ENCODE measurements at places on chromosomes 4 and X.

DNA sequence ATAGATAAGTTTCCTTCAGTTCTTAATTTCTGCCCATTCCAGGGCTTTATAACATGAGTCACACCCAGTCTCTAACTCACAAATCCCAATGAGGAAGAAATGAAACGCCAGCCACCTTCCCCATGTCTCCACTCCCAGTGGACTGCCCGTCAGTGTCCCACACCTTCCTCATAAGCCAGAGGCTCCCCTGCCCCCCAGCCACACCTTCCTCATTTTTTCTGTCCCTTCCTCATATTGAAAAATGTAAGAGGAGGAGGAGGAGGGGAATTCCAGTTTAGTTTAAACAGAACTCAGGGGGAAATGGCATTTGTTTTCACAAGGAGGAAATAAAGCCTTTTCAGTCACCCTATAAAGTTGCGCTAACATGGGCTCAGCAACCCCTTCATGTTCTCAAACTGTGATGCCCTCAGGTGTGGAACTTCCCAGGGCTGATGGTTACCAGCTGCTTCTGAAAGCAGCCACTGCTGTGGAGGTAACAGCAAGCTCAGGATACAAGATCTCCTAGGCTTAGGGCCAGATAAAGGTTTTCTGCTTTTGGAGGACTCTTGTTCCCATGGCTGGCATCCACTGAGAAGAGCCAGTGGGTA is 97.8 kb downstream of the PARM1 start:
- DNase-seq: no peak

- DNase-seq: no peak
These were observed 30.7 kb downstream of the ARHGEF9 start for GRCh38 chrX:63754136-63754859.

DNA sequence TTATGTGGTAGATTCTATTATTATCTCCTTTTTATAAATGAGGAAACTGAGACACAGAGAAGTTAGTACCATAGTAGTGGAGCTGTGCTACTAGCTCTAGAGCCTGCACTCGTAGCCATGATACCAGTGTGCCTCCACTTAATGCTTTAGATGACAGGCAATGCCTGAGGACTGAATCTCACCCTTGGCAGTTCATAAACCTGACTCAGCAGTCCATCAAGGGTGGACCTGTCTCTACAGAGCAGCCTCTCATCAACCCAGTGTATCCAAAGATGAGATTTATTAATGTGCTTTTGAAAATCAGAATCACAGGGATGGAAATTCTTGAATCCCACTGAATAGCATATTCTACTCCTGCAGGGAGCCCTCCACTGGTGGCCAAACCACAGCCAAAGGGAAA is 483.2 kb upstream of the DIPK2B start:
- DNase-seq: no peak

DNA sequence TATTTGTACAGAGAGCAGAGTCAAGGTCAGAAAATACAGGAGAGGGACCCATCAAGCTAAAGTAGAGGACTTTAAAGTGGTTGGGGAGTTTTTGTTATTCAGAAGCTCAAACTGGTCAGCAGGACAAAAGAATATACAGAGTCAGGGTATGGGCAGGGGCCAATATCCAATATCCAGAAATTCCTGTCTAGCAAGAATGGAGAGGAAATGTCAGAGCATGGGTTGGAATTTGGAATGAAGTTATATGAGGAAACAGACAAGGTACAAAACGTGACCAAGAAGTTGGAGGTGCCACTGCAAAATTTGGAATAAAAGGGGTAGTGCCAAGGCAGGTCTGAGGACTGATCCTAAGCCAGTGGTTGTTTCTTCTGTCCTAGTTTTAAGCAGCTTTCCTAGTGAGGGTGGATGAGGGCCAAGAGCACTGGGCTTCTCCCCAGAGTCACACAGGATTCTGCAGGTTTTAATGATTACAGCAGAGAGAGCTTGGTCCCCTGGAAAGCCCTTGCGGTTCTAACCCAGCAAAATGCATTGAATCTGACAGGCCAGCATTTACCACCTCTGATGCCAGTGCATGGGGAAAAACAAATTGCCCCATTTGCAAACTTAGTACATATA is 304.7 kb upstream of the FTHL17 start:
- DNase-seq: no peak

GRCh38 chr4:55178226-55179005 is 53.0 kb upstream of the KDR start:
- DNase-seq: no peak

DNA sequence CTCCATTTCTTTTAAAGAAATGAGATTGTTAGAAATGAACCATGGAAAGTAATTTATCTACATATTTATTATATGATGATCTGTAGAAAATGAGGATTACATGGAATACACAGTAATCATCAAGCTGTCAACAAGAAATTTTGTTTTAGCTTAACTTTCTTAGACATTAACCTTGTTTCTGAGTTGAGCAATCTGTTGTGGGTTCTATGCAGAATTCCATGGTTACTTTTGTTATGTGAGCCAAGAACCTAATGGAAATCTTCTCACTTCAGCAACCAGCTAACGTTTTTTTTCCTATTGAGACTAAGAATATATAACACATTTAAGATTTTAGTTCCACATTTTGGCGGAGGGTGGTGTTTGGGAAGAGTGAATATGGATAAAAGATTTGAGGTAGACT is 136.1 kb upstream of the SLC4A4 start:
- DNase-seq: no peak

GRCh38 chr4:108313546-108314339 is 145.0 kb upstream of the LEF1 start:
- no peak for DNase-seq

DNA sequence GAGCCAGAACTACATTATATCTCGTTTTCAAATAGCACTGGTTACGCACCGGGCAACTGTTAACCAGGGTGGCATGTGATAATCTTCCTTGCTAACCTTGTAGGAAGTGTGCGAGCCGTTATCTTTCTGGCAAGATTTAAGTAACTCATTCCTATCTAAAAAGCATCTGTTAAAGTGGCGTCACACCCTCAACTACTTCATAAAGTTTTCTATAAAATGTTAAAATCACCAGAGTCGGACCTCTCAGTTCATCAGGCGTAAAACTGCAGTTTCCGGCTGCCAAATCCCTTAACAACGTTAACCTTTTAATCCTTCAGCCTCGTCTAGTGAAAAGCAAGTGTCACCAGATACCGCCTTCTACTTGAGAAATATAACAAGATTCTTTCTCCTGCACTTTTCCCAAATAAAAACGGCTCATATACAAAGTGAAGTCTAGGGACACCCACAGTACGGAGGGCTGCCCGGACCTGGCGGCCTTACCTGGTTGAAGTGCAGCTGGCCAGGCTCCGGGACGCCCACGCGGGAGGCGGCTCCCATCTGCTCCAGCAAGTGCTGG is 1.2 kb downstream of the SLC39A8 start:
- DNase-seq: peak; percentile 46

DNA sequence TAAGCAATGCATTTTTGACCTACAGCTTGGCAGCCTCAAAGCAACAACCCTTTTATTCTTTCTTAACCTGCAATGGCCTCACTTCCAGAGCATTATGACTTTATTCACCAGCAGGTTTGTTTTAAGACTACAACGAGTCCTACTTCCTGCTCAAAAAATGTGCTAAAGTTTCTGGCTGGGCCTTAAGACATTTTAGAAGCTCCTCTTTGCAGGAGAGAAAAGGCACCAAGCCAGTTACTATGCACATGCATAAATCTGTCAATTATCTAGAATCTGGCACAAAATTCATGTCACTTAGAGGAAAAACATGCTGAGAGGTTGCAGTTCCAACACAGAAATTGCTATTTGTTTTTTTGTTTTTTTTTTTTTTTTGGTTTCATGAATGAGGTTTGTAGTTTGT is 223.0 kb upstream of the EPHA5 start:
- no peak for DNase-seq

GRCh38 chrX:70444946-70445656 is 466 bp downstream of the DLG3 start:
- no peak for DNase-seq

- no peak for DNase-seq
These were observed 23.9 kb downstream of the MOB1B start for GRCh38 chr4:70925899-70926635.

DNA sequence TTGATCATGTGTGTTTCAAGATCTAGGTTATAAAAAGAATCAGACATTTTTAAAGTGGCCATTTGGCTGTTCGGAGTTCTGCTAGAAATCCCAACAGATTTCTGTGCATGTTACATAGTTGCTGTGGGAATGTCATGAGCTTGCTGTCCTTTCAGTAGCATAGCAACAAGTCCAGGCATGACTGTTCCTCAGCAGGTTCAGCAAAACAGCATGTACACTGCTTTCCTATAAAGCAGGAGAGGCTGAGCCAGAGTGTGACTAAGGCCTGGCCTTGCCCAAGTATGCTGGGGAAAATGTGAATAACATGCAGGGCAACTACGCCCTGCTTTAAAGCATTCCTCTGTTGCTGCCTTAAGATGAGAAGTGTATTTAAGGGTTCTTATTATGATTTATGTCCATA is 217.1 kb upstream of the SMIM31 start:
- DNase-seq: no peak
